Gastroesophageal sphincter (tissue), 4 donors: ENCODE measurements at places on chromosomes 16 and 17. TPM values are rescaled to one million over a fixed set of nuclear protein-coding genes. Genes with fewer than 3 reads are reported as not detected.

DNA sequence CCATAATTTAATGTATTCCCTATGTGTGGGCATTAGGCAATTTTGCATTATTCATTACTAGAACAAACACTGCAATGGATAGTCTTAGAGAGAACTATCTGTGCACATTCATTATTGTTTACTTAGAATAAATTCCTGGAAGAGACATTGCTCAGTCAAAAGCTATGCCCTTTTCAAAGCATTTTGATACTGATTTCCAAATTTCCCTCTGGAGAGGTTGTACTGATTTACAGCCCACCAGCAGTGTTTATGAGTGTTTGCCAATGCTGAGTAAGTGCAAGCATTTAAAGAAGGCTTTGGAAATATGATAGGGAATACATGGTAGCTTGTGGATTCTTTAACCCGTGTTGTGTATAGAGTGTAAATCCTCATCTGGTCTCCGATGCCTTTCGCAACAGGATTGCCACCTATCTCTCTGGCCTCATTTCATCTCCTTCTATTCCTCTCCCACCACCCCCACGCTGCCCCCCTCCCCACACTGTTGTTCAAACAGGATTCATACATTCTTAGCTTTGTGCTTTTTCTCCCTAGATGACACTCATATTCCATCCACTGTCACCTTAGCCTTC lies 33.4 kb upstream of the MMD start:
- peak; percentile 58 for ATAC-seq

Gene ZP2
- not detected for total RNA-seq

- ATAC-seq, result peak; percentile 61
These were observed 17.8 kb upstream of the NAGLU start for GRCh38 chr17:42518046-42518754.

Gene ABCC6
- total RNA-seq, result 0.94 TPM

DNA sequence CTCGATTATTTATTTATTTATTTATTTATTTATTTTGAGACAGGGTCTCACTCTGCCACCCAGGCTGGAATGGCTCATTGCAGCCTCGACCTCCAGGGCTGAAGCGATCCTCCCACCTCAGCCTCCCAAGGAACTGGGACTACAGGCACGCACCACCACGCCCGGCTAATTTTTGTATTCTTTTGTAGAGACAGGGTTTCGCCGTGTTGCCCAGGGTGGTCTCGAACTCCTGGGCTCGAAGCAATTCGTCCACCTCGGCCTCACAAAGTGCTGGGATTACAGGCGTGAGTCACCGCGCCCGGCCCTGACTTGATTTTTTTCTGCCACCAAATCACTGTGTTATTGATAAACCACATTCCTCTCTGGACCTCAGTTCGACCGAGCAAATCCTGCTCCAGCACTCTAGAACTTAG lies 758 bp upstream of the RPL23A start:
- ATAC-seq, result no peak

- peak; percentile 7 for ATAC-seq
These were observed 12.4 kb downstream of the TEX14 start for GRCh38 chr17:58679263-58680037.

GRCh38 chr16:79772048-79772447 lies 171.5 kb upstream of the MAF start:
- no peak for ATAC-seq

GRCh38 chr17:3990386-3991127 lies 26.3 kb upstream of the ATP2A3 start:
- ATAC-seq, result no peak

GRCh38 chr17:50079334-50080095 lies 15.6 kb upstream of the PDK2 start:
- peak; percentile 56 for ATAC-seq

Gene TSPOAP1
- total RNA-seq, result 19.0 TPM

- peak; percentile 71 for ATAC-seq
These were observed 10.6 kb upstream of the TMIGD1 start for GRCh38 chr17:30344283-30345088.

DNA sequence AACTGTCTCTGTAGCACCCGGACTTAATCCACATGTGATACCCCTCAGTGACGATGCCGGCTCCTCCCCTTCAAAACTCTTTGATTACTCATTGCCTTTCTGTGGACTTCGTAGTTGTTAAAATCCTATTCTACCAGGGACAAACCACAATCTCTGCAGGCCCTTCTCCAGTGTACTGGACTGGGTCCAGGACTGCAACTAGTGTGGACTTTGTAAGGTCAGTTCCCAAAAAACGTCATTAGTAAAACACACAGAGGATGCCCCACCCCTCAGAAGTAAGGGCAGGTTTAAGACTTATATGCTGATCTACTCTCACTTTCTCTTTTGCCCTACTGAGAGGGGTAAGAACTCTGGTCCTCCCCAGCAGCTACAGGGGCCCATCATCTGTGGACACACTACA lies 10.5 kb upstream of the NUDT7 start:
- ATAC-seq, result no peak

DNA sequence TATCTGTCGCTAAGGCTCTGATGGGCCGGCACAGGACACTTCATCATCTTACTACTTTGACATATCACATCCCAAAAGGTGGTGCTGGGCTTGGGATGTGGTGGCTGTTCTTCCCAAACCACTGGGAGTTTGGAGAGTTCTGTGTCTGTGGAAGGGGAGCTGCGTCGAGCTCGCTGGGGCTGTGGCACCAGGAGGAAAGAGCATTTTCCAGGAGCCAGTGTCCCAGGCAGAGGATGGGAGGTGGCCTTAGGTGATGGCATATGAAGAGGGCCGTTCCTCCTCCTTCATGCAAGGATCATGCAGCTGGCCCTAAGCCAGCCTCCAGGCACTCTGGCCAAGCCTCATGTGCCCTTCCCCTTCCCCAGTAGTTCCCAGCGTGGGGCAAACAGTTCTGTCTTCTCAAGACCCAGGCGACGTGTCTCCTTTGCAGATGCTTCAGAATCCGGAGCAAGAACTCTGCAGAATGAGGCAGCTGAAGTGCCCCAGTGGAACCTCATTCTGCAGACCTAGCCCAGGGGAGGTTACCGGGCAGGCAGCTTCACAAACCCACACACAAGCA lies 89.4 kb upstream of the TNRC6C start:
- no peak for ATAC-seq

DNA sequence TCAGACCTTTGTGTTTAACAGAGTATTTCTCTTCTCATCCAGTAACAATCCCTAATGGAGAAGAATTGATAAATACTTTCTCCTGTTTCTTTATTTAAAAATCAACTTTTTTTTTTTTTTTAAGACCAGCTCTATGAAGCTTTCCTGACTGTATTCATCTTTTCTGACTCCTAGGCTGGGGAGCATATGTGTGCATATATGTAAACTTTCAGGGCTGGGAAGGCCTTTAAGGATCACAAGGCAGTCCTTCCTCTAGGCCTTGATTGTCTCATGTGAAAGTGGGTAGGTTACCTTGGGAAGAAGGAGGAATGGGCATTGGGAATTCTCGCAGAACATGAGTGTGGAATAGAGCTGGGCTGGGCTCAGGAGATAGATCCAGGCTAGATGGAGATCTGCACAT lies 292.9 kb upstream of the SALL1 start:
- no peak for ATAC-seq

Gene UBB
- 781 TPM for total RNA-seq

- no peak for ATAC-seq
These were observed 30.9 kb downstream of the SOCS1 start for GRCh38 chr16:11224894-11225676.
